ENCODE measurements at places on chromosomes 2 and 18.

DNA sequence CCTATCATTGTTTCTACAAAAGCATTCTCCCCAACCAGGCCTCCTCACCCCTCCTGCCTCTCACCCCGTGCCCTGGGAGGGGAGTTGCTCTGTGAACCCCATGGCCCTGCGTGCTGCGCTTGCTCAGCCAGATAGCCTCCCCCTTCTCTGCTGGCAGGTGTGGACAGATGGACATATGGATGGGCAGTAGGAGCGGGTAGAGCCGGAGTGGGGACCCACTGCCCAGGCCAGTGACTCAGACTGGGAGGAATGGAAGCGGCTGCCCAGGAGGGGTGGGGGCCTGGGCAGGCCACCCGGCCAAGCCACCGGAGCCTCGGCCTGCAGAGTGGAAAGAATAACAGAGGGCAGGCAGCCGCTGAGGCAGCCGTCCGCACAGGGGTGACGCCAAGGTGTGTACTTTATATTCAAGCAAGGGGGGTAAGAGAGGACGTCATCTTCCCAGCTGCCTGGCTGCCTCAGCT, 8.7 kb downstream of the CYP26B1 start:
- no peak for DNase-seq

- no peak for DNase-seq
Observed at GRCh38 chr2:109218792-109219126, 89.8 kb downstream of the SH3RF3 start.

DNA sequence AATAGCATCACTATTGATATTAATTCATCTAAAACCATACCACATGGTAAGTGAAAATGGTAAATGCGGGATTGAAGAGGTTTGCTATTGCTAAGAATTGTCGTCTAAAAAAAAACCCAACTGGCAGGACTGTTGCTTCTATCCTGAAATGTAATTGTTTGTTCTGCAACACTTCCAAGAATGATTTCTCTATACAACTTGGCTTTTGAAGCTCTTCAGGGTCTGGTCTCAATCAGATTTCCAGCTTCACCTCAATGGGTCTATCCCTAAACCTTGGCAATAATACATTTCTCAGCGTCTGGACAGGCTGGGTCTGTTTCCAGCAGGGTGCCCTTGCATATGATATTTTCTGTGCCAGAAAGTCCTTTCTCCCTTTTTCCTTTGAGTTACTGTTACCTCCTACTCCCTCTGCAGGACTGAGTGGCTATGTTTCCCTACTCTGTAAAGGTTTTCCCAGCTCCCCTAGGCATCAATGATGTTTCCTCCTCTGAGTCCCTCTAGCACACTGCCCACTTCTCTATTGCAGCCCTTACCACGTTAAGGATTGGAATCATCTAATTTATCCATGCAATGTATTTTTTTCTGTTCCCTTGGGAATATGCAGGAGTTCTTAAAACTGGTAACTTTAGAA, 118.2 kb upstream of the REV1 start:
- no peak for DNase-seq

DNA sequence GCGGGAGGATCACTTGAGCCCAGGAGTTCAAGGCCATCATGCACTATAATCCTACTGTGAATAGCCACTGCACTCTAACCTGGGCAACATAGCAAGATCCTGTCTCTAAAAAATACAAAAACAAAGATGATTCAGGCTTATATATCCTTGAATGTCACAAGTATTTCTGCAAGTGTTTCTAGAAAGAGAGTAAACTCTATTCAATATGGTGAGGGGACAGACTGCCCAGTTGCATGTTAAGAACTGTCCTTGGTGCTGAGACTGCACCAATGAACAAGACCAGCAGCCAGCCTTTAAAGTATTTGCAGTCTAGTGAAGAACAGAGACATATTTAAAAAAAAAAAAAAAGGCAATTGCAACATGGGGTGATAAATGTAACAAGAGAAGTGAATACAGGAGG, 16.4 kb downstream of the MAP3K19 start:
- DNase-seq: no peak

DNA sequence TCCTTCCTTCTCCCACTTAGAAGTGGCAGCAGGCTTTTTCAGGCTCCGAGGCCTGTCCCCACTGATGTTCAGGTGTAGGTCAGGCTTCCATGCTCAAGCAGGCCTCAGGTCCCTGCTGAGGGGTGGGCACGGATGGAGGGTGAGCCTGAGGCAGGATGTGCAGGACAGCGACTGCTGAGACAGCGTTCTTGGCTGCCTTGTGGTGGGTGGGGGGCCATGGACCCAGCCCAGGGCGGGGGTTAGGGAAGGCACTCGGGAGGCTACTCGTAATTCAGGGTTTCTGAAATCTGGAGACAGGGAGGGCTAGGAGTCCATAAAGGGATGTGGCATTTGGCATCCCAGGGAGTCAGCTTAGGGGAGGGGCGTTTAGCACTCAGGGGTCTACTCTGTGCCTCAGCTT, 30.3 kb downstream of the COLEC11 start:
- no peak for DNase-seq

DNA sequence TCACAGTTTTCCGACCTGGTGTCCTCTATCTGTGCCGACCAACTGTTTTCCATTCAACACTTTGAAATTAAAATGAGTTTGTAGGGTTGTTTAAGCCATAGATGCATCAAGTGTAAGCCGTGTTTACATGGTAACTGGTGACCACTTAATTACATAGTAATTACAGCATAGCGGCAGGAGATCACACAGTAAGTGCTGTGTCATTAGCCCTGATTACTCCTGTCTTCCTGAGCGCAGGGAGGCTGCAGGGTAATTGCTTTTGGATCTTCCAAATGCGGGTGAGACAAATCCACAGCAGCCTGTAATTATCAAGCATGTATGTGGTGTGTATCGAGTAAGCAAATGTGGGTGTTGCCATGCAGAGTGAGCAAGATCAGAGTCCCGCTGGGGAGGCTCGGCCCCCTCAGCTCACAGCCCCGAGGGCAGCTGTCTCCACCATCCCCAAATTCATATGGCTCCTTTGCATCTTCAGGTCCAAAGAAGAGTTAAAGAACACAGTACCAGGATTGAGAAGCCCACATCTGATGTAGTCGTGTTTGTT, 71.5 kb upstream of the HDAC4 start:
- DNase-seq: no peak

- DNase-seq: no peak
Observed at GRCh38 chr18:53402670-53403069, 821.8 kb downstream of the MBD2 start.

DNA sequence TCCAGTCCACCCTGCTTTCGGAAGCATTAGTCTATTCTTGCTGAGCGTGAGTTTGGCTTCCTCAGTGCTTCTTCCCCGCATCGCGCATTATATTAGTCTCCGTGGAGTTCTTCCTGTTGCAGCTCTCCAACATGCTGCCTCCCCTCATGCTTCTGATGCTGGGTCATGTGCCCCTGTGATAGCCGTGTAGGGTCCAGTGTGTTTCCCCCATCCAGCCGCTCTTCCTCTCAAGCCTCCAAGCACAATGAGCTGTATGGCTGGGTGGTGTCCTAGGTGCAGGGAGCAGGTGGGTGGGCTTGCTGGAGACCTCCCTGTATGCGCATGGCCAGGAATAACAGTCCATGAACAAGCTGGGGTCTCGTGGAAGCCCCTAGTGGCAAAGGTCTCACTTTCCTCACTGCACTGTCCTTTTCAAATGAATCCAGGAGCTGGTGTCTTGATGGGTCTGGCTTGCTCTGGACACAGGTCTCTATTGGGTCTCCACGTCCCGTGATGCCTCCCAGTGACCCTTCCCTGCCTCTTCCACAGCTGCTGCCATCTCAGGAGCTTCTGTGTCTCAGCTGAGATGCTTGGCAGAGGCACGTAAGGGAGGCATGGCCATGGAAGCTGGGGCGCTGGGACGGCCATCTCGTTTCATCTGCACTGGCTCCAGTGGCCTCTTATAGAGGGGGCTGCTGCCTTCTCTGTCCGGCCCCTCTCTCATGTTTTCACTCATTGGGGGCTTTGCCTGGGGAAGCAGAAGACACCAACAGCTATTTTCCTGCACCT, 54.8 kb upstream of the HDAC4 start:
- DNase-seq: no peak

DNA sequence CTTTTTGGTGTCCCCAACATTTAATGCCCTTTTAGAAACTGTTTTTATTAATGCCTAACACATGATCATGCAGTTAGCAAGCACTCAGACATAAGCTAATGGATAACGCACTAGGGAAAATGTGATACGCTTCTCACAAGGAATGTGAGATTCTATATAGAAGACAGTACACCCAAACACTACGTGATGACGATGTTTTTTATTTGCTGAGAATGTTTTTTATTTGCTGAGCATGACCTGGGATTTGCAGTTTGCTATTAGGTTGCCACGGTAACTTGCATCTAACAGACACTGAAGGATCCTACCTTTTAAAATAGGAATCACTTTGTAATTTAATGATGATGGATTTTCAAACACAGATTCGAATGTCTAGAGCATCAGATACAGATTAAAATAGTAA, 4.9 kb downstream of the SMC6 start:
- DNase-seq: no peak

DNA sequence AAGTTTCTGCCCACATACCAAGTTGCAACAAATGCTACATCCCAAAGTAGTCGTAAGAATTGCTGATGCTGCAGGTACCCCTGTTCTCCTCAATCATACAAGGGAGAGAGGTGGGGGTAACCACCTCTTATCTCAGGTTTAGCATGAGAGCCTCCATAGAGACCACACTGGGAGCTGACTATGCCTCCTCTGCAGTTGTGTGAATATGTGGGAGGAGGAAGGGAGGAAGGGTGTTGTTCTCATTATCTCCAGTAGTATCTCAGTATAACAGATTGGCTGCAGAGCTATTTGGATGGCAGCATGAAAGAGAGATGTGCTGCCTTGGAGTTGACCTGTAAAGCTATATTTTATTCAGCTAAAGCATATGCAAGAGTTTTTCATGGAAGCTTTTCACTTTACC, 690.7 kb downstream of the KCNJ3 start:
- DNase-seq: no peak

DNA sequence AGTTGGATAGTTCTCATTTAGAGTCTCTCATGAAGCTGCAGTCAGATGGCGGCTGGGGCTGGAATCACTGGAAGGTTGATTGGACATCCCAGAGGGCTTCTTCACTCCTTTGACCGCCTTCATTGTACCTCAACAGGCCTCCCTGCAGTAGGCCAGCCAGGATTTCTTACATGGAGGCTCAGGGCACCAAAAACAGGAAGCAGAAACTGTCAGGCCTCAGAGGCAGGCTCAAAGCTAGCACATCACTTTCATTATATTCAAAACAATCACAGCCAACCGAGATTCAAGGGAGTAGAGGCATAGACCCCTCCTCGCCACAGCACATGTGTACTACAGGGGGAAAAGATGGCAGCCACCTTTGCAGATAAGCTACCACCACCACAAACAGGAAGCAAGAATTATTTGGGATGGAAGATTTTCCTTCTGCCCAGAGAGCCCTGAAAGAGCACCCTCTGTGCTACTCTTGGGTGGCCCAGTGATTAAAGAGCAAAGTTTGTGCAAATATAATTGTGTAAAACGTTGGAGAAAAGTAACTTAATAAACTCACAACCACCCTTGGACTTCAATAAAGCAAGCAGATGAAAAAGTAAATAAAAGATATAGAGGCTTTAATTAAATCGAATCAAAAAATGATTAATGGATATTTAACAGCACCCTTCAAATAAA, 155.3 kb downstream of the GFPT1 start:
- no peak for DNase-seq

- no peak for DNase-seq
Observed at GRCh38 chr2:163736433-163737189, 803 bp upstream of the FIGN start.

DNA sequence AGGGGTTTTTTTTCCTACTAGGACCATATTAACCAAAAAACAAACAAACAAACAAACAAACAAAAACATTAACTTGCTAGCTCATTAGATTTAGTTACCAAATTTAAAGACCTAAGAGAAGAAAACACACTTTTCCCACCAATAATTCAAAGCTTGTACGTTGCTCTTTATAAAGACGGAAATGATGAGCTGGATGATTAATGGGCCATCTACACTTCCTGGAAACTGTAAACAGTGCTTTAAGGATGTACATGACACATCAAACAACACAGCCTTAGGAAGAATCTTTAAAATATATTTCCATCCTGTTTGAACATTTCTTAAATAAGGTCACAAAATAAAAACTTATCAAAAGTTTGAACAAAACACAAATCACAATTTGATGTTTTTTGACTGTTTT, 982 bp downstream of the BMP10 start:
- DNase-seq: no peak

DNA sequence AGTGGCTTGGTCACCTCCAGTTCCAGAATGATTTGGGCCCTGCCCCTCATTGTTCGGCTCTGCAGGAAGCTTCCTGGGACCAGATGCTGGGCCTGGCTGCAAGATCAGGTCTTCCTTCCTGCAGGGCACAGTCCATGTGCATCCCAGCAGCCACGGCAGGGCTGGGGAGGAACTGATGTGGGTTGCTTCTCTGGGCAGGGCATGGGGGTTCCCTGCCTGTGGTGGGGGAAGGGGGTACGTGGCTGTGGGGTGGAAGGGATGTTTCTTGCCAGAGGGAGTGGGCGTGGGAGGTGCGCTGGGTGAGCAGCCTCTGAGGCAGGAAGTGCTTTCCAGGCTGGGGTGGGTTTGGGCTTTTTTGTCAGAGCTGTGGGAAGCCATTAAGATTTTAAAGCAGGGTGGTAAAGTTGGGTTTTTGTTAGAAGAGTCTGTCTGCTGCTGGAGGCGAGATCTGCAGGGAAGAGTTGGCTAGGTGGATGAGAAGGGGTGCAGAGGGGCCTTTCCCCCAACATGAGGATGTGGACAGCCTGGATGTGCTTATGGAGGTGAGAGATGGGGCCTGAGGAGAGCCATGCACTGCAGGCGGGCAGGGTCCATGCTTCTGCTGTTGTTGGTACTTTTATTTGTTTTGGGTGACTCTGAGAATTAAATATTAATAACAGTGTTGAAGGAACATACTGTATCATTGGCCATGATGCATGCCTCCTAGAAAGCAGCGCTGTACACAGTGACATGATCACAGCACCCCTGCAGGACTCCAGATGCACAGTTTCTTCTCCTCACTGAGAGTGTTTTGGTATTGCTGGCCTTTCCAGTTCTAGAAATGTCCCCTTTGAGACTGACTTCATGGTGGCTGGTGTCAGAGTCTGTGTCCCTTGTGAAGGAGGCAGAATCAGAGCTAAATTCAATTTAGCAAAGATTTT, 45.3 kb downstream of the DGKD start:
- DNase-seq: no peak

GRCh38 chr2:234836271-234836670, 115.5 kb upstream of the SH3BP4 start:
- no peak for DNase-seq

DNA sequence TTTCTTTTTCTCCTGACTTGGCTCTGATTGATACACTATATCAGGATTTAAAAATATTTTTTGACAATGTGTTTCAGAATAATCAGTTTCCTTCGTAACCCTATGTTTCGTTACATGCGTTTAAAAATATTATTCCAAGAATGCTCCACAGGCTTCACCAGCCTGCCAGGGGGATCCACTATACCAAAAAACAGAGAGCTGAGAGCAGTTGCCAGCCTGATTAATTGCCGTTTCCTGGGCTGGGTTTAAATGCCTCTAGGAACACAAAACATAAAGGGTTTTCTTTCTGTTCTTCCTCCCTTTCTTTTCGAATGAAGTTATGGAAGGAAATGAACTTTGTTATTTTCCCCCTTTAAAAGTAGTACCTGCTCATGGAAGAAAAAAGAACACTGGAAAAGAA, 47.9 kb downstream of the LRRFIP1 start:
- DNase-seq: no peak

GRCh38 chr2:41735476-41735875, 312.3 kb upstream of the PKDCC start:
- DNase-seq: no peak

GRCh38 chr2:228507870-228508269, 326.4 kb upstream of the SPHKAP start:
- DNase-seq: no peak

All from hematopoietic multipotent progenitor cell treated with erythropoietin and hydrocortisone succinate and interleukin-3 and kit ligand, for 15 days (in vitro differentiated cells).